ENCODE measurements at places on chromosomes 7 and 10.

DNA sequence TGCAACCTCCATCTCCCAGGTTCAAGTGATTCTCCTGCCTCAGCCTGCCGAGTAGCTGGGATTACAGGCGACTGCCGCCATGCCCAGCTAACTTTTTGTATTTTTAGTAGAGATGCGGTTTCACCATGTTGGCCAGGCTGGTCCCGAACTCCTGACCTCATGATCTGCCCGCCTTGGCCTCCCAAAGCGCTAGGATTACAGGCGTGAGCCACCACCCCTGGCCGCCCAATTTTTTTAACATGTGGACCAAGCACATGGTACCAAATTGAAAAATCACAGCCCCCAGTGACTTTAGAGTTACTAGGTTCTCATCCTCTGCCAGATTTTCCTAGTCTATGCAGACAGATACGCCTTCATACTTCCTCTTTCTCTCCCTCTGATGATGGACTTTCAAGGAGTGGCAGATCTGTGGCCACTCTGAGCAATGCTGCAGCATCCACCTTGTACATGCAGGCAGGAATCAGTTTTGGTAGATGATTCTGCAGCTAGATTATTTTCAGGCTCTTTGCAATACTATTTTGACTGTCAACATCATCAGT is 34.0 kb upstream of the EZH2 start:
- no peak for DNase-seq

DNA sequence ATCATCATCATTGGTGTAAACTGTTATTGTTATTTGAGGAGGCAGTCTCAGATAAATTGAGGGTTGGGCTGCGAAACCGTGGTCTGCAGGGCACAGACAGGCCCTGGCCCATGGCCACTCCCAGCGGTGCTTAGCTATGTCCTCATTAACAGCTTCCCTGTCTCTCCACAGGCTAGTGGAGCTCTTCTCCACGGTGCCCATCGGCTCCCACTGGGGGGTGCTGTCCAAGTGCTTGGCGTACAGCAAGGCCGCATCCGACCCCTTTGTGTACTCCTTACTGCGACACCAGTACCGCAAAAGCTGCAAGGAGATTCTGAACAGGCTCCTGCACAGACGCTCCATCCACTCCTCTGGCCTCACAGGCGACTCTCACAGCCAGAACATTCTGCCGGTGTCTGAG is 21.6 kb downstream of the GPR26 start:
- DNase-seq = no peak

DNA sequence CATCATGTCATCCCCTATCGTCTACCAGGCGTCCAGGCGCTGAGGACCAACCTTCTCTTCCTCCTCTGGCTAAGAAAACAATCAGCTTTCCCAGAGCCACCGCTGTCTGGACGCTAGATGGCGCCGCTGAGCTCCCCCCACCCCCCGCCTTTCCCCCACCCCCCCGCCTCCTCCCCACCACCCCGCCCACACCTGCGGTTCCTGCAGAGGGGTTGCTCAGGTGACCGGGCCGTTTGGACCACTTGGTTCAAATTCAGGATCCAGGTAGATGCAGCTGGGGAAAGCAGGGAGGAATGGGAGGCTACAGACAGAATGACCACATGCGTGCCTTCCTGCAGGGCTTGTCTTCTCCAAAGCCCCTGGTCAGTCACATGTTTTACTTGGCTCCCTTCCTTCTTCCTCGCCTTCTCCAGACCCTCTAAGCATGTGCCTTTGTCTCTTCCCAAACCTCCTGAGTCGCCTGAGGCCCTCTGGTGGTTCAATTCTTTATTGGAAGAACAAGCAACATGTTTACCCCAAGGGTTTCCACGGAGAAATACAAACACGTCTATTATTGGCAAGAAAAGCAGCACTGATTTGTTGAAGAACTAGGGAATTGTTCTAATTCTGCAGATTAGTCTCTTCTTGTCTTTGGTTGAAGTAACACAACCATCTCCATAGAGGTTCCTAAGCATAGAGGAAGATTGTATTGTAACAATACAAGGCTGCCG is 24.7 kb downstream of the AOC1 start:
- DNase-seq = peak; percentile 76

GRCh38 chr7:30968747-30969603 is 5.2 kb downstream of the GHRHR start:
- DNase-seq = no peak

DNA sequence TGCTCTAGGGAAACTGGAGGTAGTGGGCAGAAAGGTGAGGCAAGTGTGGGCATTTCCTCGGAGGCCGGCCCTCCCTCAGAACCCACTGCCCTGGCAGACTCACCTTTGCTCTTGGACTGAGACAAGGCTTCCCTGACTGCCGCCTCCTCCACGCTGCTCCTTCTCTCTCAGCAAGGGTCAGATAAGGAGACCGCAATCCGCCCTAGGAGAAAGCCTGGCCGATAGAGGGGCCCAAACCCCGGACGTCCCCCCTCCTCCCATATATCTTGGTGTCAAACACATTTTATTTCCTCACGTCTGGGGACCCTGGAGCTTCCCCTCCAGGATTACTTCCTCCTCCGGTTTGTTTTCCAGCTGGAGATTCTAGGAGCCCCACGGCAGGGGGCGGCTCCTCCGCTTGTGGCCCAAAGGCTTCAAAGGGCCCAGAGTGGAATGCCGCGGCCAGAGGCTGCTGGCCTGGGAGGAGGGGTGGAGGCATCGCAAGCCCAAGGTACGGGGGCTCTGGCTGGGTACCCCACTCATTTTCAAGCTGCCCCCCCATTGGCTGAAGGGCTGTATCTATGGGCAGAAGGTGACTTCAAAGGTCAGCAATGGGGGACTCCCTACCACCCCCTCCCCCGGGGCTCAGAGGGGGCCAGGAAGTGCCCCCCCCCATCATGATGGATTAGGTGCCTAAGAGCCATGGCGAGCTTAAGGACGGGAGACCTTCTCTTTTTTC is 31.7 kb upstream of the LBX1 start:
- no peak for DNase-seq

DNA sequence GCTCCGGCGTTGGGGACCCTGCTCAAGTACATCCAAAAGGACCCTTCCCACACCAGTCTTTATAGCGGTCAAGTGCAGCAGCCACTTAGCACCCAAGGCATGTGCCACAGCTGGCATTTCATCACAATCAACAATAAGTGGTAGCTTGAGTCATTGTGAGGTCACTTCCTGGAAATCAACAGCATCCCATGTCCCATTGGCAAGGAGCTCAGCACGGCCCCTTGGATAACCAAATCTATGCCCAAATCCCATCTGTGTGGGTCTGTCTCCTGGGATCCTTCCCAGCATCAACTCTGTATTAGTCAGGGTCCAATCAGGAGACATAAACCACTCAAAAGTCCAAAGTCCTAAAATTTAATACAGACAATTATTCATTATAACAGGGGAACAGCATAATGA is 27.1 kb downstream of the MDH2 start:
- no peak for DNase-seq

- DNase-seq = no peak
Measured at GRCh38 chr10:26807532-26807931, 53.2 kb downstream of the ABI1 start.

DNA sequence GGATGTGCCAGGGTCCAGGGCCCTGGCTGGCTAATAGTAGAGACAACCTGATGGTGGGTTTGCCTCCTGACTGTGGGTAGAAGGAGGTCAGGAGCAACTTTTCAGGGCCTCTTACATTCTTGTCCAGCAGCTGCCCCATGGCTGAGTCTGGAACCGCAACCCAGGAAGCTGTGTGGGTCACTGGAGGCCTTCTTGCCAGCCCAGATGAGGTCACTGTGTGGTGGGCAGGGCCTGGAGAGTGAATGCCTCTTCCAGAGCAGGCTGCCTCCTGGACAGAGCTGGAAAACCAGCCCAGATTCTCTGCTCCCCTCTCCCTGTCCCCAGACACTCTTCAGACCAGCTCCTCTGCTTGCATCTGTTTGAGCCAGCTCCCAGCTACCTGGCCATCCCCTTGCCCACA is 43.5 kb upstream of the LEP start:
- no peak for DNase-seq

- DNase-seq = no peak
Measured at GRCh38 chr10:59748834-59749233, 4.4 kb downstream of the MRLN start.

- peak; percentile 13 for DNase-seq
Measured at GRCh38 chr7:137454246-137454724, 110.8 kb upstream of the PTN start.

DNA sequence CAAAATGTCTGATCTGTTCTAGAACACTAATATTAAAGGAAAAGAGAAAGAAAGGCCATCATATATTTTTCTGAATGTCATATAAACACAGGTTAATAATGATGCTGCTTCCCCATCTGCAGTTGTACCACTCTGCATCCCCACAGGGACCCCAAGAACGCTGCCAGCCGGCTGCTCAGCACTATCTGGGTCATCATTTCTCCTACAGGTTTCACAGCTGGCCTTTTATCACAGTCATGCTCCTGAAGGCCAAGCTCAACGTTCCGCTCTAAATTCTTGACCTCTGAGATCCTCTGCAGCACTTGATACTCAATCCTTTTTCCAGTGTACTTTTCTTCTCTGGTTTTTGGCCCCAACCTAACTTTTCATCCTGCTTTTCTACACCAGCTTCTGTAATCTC is 4.8 kb downstream of the IDI1 start:
- DNase-seq = no peak

GRCh38 chr7:157357129-157358040 is 20.6 kb downstream of the DNAJB6 start:
- DNase-seq = no peak
